ENCODE measurements at places on chromosomes 3 and 15.
A peak's percentile ranks its signal among the peaks of the same experiment; 100 is the strongest.

GRCh38 chr15:41553731-41554130 is 5.3 kb upstream of the TYRO3 start:
- peak; percentile 8 for DNase-seq

GRCh38 chr3:138549179-138549977 is 44.7 kb downstream of the CEP70 start:
- DNase-seq: no peak

DNA sequence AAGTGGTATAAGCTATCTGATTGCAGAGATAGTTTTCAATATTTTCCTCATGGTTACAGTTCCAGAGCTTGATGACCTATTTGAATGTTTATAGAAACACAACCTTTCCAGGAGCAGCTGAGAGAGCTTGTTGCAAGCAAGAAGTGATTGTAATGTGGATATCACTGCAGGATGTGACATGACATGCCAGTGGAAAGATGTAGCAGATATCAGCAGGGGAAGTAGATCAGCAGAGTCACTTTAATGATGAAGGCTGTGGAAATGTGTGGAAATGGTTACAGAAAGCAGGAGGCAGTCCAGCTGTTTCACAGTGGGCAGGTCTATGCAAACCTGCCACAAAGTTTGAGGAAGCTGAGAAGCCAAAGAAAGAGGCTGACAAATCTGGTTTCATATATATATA is 21.0 kb downstream of the TMEM158 start:
- peak; percentile 68 for DNase-seq

DNA sequence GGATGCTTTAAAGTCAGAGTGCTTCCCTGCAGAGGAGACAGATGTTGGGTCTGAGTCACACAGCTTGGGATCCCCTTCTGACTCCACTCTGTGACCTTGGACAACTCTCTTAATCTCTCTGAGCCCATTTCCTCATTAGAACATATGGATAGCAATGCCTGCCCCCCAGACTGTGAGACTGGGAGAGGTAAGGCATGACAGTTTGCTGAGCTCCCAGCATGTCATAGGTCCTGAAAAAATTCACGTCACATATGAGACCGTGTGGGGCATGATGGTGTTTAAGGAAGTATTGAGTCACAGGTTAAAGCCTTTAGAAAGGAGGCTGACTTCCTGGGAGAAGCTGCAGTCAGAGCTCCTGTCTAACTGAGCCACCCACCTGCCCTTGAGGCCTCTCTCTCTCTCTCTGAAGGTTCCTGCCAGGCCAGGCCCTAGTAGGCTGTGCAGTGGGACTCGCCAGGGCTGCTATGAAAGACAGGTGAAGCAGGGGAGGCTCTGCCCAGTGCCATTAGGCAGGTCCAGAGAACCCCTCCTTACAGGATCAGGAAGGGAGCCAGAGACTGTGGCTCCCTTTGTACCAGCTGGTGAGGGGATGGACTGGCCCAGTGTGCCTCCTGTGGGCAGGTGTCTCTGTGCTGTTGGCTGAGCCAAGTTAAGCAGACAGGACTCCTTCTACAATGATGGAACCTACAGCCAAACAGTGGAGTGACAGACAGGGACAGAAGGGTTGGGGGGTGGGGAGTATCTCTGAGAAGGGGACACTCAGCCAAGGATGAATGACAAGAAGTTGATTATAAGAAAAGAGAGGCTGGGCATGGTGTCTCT is 19.5 kb upstream of the DOCK3 start:
- peak; percentile 36 for DNase-seq

GRCh38 chr15:37112971-37113670 is 12.8 kb upstream of the MEIS2 start:
- DNase-seq: no peak

DNA sequence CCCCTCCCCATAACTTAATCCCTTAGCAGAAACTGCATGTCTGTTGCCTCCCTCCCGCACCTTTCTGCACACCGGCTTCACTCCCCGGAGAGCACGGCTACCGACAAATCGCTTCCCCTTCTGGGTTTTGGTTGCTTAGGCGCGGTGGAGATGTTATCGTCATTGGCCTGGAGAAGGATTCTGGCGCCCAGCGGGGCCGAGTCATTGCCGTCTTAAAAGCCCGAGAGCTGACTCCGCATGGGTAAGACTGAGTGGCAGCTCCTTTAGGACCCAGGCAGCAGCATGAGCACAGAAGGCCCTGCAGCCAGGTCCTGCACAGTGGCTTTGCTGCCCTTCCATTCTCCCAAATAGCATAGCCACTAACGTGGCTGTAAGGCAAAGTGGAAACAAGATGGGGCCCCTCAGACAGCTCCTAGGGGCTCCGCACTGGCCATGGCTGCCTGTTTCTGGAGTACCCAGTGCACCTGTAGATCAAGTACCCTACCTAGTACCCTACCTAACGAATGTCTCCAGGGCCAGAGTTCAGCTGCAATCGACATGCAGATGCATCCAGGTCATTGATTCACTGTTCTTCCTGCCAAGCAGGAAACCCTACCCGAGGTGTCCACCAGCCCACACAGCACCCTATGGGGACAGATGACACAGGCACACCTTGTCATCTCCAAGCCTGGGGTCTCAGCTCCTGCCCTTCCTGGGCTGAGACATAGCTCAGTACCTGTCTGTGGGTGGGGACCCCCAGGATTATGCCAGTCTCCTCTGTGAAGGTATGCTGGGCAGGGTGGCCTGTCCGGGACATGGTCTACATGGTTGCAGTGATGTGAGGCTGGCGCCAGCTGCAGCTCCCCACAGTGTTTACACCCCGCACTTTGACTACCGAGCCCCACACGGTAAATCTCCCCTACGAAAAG is 147.6 kb downstream of the LRRK1 start:
- DNase-seq: no peak
